ENCODE measurements at places on chromosomes 13 and 19. TPM values are rescaled to one million over a fixed set of nuclear protein-coding genes. Genes with fewer than 3 reads are reported as not detected.

Gene ZNF304
- 9.0 TPM for total RNA-seq

Gene FFAR2
- not detected for total RNA-seq

Gene SACS
- total RNA-seq, result 24.4 TPM

Gene KIR2DL3
- not detected for total RNA-seq

Gene WDR88
- 0.27 TPM for total RNA-seq

Gene ZSWIM4
- 6.2 TPM for total RNA-seq

Gene ZNF225
- total RNA-seq, result 3.7 TPM

Gene IGFL1
- not detected for total RNA-seq

Gene FXYD1
- 1.8 TPM for total RNA-seq

Gene AMH
- total RNA-seq, result 5.2 TPM

Gene ZNF222
- total RNA-seq, result 2.8 TPM

Gene MEX3D
- total RNA-seq, result 12.1 TPM

Gene TMEM150B
- total RNA-seq, result 0.79 TPM

Gene HNRNPM
- total RNA-seq, result 265 TPM

Data from activated CD4-positive, alpha-beta T cell treated with anti-CD3 and anti-CD28 coated beads, Interleukin-2, amount 10 ng/mL, durations not matched to agents 7 days and 5 days (primary cell).